ENCODE measurements at places on chromosomes 2 and 18.

GRCh38 chr2:197159661-197160211 lies 150.8 kb downstream of the ANKRD44 start:
- no peak for DNase-seq

DNA sequence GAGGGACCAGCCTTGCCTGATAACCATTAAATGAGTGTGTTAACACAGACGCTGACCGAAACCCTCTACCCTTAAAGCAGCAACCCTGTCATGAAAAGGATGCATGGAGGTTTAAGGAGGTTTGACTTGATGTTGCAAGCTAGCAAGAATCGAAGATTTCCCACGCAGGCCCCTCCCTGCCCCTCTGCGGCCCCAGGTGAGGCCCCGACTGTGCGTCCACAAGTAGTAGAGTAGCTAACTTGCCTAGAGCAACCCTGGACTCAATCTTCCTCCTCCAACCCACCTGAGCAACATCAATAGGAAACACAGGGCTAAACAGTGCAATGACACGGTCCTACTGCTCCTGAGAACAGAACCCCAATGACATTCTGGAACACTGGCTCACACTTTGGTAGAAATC lies 150.1 kb downstream of the COL4A4 start:
- DNase-seq, result no peak

DNA sequence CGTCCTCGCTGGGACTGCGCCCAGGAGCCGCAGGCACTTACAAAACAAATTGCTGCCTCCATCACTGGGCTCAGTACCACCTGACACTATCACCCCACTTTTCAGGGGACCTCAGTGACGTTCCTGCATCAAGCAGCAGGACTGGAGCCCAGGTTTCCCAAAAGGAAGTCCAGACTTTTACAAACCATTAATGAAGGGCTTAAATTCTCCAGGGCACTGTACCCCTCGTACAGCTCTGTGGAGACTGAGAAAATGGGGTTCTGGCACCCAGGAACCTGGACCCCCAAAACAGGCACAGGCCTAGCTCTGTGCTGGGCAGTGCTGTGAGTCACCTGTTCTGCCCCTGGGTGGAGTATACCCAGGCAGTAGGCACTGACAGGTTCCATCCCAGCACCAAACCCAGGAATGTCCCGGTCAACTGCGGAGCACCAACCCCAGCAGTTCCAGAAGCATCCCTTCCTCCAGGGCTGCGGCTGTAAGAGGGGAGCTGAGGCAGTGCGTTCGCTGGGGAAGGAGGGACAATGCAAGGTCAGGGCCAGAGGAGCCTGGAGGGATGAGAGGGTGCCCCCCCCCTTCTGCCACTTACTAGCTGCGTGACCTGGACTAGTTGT lies 24.6 kb upstream of the NOTO start:
- no peak for DNase-seq

GRCh38 chr2:60629801-60630385 lies 76.4 kb upstream of the BCL11A start:
- no peak for DNase-seq

GRCh38 chr2:122804494-122804893 lies 1049.0 kb downstream of the TSN start:
- DNase-seq, result no peak

DNA sequence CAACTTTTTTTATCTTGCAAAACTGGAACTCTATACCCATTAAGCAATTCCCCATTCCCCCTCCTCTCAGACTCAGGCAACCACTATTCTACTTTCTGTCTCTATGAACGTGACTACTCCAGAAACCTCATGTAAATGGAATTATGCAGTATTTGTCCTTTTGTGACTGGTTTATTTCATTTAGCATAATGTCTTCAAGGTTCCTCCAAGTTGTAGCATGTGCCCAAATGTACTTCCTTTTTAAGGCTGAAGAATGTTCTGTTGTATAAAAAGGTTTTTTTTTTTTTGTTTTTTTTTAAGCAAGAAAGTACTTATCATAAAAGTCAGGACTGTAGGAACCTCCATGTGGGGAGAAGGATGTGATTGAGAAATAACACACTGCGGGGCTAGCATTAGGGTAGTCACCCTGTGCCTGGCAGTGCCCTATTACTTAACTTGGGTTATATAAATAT lies 262.9 kb upstream of the FBXO11 start:
- DNase-seq, result no peak

- no peak for DNase-seq
These were observed 1354.6 kb upstream of the NRXN1 start for GRCh38 chr2:52386433-52387030.

DNA sequence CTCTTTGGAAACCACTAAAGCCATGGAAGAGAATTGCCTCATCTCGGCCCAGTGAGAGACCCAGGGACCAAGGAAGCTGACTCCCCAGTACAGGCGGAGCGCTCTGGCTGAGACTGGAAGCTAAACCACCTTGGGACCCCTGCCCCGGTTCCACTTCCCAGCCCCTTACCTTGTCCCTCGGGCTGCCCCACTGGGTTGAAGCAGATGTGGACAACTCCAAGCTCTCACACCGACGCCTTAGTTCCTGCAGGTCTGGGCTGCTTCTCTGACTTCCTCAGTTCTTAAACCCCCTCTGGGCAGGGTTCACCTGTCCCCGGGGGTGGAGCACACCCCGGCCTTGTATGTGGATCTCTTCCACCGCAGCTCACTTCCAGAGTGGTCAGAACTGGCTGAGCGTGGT lies 266.2 kb downstream of the PHLPP1 start:
- DNase-seq, result no peak

- DNase-seq, result no peak
These were observed 30.6 kb upstream of the PPP3R1 start for GRCh38 chr2:68282811-68283418.

DNA sequence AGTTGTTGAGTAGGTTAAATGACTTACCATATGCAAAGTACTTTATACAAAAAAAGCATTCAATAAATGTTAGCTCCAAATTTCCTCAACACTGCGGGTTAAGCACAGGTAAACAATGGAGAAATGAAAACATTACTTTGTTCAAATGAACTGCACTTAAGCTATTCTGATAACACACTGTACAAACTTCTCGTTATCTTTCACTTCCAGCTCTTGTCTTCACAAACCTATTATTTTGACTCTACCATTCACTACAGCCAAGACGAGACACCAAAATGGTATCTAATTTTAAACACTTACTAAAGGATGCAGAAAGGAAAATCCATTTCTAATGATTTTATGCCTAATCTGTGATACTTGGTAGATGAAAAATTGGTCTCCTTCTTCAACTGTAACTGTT lies 43.8 kb downstream of the SLC40A1 start:
- DNase-seq, result no peak

GRCh38 chr2:109513230-109513629 lies 100.5 kb downstream of the SEPTIN10 start:
- DNase-seq, result no peak

DNA sequence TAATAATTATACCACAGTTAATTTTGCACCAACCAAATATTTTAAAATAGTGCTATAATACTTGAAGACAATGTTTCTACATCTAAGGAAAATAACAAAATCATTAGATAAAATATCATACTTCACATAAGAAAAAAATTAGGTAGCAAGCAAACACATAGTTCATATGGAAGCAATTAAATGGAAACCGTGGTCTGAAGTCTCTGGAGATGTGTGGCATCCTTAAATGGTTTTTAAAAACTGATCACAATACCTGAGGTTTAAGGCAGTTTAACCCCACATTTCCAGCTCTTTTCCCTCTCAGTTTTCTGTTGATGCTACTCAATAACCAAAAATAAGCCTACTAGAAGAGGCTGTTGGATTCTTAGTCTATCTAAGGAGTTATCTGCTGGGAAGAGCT lies 71.3 kb downstream of the ASXL2 start:
- no peak for DNase-seq

DNA sequence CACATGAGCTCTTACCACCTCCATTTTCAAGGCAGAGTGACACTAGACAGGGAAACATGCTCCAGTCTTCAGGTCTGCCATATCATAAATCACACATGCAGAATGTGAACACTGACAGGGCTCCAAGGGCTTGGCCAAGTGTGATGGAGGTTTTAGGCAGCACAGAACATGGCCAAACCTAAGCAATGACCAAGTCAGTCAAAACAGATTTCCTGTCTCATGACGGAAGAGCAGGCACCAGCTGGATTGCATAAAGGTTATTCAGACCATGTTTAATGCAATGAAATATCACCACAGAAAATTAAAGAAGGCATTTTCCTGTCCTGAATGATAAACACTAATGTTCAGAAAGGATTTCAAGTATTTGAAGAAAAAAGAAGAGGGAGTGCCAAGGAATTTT lies 72.5 kb downstream of the SUMO1 start:
- DNase-seq, result no peak

DNA sequence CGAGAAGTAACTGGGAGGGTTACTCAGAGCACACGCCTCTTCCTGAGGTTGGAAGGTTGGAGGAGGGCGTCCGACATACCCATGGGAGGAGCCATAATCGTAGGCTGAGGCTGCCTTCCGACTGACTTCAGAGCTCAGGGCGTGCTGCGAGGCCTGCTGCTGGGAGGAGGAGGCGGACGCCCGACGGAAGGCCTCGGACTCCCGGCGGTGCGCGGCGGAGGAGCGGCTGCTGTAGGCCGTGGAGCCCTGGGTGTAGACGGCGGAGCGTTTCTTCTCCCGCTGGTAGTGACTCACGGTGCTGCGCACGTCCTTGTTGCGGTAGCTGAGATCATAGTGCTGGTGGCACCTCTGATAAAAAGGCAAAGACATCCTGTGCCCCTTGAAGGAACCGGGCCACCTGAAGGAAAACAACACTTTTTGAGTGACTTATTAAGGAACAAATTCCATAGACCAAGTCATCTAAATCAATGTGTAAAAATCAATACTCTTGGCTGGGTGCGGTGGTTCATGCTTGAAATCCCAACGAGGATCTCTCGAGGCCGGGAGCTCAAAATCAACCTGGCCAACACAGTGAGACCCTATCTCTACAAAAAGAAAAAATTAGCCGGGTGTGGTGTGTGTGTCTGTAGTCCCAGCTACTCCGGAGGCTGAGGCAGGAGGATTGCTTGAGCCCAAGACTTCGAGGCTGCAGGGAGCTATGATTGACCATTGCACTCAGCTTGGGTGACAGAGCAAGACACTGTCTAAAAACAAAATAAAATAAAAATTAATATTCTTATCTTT lies 4.7 kb downstream of the MYOM1 start:
- no peak for DNase-seq

- DNase-seq, result no peak
These were observed 258.5 kb downstream of the RPIA start for GRCh38 chr2:88950010-88950409.

GRCh38 chr2:236170590-236171165 lies 2.5 kb upstream of the GBX2 start:
- DNase-seq, result no peak

- no peak for DNase-seq
These were observed 50.0 kb downstream of the RBBP8 start for GRCh38 chr18:22983175-22983574.

DNA sequence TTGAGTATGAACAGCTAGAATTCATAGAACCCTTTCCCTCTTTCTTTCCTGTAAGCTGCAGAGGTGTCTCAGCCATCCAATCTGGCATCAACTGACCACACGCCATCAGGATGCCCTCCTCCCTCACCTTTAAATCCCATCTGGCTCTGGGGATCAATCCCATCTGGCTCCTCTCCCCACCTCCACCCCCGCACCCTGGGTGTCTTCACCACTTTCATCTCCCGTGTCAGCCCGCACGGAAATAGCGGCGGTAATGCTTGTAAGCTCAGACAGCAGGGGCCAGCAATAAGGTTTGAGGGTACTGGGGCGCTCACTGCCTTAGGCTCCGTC lies 508 bp upstream of the TUBA4B start:
- no peak for DNase-seq

GRCh38 chr2:148719941-148720436 lies 75.4 kb downstream of the EPC2 start:
- DNase-seq, result no peak

DNA sequence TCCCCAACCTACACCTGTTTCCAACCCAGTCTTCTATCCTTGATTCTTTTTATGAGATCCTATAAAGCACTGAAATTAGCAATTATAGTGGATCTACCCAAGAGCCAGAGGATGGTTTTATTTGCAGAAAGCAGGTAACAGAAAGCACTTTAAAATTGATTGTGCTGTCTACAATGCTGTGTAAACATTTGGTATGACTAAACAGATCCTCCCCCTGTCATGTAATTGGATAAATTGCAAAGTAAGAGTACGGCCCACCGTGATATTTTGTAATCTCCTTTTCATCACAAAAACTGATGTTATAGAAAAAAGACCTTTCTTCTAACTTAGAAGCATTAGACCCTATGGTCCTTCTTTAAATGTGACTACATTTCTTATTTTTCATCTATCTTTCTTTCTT lies 11.3 kb upstream of the PPP3R1 start:
- DNase-seq, result no peak

- peak; percentile 56 for DNase-seq
These were observed at the start of gene ACKR3 for GRCh38 chr2:236569573-236569973. Gene ACKR3, plus strand, starts transcription at chr2:236569825. Its CDS starts 10,641 bp downstream, at chr2:236580466.

GRCh38 chr2:133952896-133953295 lies 301.0 kb upstream of the MGAT5 start:
- no peak for DNase-seq

DNA sequence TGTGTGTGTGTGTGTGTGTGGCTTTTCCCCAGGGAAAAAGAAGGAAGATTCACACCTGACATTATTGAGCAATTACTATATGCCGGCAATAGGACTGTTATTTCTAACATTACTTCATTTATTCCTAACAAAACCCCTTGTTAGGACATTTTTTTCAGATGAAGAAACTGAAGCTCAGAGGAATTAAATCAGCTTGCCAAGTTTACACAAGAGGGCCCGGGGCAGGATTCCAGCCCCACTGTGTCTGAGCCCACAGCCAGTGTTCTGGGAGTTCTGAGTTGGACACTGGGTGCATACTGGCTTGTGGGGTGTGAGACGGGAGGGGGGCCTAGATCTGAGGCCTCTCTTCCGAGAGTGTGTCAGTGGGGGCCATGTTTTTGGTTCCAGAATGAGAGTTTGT lies 9.9 kb downstream of the TOGARAM2 start:
- no peak for DNase-seq

- DNase-seq, result no peak
These were observed 45.1 kb downstream of the COL5A2 start for GRCh38 chr2:189134485-189134884.

DNA sequence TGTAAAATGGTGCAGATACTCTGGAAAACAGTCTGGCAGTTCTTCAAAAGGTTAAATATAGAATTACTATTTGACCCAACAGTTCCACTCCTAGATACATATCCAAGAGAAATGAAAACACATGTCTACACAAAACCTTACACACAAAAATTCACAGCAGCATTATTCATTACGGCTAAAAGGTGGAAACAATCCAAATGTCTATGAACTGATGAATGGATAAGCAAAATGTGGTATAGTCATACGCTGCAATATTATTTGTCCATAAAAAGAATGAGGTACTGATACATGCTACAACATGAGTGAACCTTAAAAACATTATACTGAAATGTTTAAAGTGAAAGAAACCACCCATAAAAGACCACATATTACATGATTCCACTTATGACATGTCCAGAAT lies 4.0 kb downstream of the CYP27C1 start:
- no peak for DNase-seq

GRCh38 chr2:27308359-27308881 lies at the start of gene UCN:
Gene UCN, minus strand, starts transcription at chr2:27308445. Its CDS starts 550 bp downstream, at chr2:27307895.
- peak; percentile 44 for DNase-seq

- no peak for DNase-seq
These were observed 96.8 kb upstream of the MBOAT2 start for GRCh38 chr2:9100080-9100876.

- DNase-seq, result no peak
These were observed 119.5 kb upstream of the EPHA4 start for GRCh38 chr2:221691571-221691970.

GRCh38 chr2:238114331-238114841 lies 14.2 kb downstream of the ESPNL start:
- no peak for DNase-seq

Measured in neural crest cell (in vitro differentiated cells).